ENCODE measurements at places on chromosomes 13 and 19.
A peak's percentile ranks its signal among the peaks of the same experiment; 100 is the strongest.

GRCh38 chr19:13398780-13399726 lies 107.2 kb downstream of the CACNA1A start:
- DNase-seq, result no peak

DNA sequence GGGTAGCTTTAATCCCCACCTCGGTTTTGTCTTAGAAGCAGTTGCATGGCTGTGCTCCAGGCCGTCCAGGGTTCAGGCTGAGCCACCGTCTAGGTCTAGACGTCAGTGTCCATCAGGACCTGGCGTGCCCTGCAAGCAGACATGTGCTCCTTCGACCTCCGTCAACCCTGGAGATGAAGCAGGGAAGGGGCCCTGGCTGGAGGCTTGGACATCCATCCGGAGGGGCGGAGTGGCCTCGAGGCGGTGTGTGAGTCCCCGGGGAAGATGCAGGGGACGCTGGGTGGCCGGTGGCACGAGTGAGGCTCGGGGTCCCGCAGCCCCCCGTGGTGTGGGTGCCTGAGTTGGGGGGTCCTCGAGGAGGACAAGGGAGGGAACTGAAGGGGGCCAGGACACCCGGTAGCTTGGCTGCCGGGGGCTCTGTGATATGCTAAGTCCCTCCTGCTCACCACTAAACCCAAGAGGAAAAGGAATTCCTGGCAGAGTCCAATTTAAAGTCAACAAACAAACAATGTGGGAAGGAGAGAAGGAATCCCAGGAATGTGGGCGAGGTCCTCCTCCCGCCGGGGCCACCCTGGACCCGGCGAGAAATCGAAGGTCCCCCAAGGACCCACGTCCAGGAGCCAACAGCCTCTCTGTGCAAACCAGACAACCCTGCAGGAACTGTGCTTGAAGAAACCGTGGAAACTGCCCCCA lies 14.9 kb upstream of the PTBP1 start:
- no peak for DNase-seq

DNA sequence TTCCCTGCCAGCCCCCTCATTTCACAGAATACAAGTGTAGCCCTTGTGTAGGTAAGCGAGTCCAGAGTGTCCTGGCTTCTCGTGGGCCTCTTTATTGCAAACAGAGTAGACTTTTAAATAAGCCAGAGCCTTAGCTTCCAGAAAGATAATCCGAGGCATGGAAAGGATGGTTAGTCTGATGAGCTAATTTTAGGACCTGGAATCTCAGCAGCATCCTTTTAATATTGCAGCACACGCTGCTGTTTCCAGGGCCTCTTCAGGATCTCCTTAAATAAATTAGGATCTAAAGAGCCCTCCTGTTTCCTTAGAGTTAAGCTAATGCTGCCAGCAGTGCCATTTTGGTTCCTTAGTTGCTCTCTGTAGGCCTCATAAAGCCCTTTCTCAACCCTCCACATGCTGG lies 99.2 kb downstream of the RFC3 start:
- no peak for DNase-seq

GRCh38 chr19:29672933-29673336 lies 7.7 kb downstream of the PLEKHF1 start:
- no peak for DNase-seq

GRCh38 chr13:40228496-40228895 lies 437.9 kb downstream of the FOXO1 start:
- no peak for DNase-seq

- no peak for DNase-seq
Observed at GRCh38 chr13:108924541-108924940, 295.1 kb downstream of the MYO16 start.

- no peak for DNase-seq
Observed at GRCh38 chr13:90933097-90933826, 414.2 kb upstream of the MIR17HG start.

GRCh38 chr19:40362160-40362559 lies 13.7 kb downstream of the PLD3 start:
- DNase-seq, result no peak

DNA sequence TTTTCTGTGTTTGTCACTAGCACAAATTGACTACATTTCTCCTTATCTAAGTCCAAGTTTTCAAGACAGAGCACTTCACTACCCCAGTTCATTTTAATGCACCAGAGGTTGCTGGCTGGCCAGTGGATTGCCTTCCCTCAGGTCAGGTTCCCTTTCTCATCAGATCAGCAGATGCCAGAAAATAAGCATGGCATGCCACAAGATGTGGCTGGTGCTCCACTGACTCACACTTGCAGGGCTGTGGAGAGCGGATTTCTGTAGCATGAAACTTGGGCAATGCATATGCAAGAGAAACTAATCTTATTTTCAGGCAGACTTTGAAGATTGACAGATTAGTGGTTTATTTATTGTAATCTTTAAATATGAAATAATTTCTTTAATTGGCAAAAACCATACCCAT lies 79.5 kb downstream of the RUBCNL start:
- DNase-seq, result no peak

- DNase-seq, result no peak
Observed at GRCh38 chr19:14683439-14683838, 6.4 kb upstream of the ZNF333 start.

- DNase-seq, result no peak
Observed at GRCh38 chr13:94708031-94708859, 4.1 kb downstream of the SOX21 start.

GRCh38 chr13:94827566-94827965 lies 115.2 kb upstream of the SOX21 start:
- no peak for DNase-seq

- DNase-seq, result no peak
Observed at GRCh38 chr19:45527731-45528130, 20.5 kb downstream of the VASP start.

GRCh38 chr13:34765446-34766180 lies 176.5 kb upstream of the NBEA start:
- DNase-seq, result no peak

GRCh38 chr19:31943191-31943661 lies 402.2 kb upstream of the ZNF507 start:
- DNase-seq, result no peak

DNA sequence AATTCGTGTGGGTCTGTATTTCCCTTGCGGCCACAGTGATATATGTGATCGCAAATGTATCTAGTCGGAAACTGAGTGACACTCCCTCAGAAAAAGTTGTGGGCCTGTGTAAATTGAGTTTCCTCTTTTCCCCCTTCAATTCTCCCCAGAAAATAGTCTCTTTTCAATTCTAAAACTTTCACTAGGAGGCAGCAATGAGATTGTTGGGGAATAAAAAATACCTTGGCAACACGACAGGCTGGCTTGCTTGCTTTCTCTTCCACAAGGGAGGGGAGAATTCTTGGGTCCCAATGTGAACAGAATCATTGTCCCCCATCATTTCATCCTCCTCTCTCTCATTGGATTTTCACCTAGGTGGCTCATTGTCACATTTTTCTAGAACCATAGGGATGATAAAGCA lies 3.7 kb upstream of the SOX21 start:
- DNase-seq, result no peak

GRCh38 chr19:19064811-19065745 lies 1.3 kb downstream of the SLC25A42 start:
- DNase-seq, result no peak

DNA sequence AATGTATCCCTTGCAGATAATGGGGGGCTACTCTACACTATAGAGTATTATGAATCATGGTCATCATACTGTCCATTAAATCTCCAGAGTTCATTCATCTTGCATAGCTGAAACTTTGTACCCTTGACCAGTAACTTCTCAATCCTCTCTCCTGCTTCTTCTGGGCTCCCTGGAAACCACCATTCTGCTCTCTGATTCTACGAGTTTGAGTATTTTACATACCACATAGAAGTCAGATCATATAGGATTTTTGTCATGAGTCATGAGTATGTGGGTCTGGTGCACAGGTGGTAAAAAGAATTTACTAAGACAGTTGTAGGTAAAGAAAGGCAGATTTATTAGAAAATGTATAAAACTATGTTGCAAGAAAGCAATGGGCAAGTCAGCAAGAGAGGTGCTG lies 41.9 kb downstream of the WTIP start:
- DNase-seq, result no peak

DNA sequence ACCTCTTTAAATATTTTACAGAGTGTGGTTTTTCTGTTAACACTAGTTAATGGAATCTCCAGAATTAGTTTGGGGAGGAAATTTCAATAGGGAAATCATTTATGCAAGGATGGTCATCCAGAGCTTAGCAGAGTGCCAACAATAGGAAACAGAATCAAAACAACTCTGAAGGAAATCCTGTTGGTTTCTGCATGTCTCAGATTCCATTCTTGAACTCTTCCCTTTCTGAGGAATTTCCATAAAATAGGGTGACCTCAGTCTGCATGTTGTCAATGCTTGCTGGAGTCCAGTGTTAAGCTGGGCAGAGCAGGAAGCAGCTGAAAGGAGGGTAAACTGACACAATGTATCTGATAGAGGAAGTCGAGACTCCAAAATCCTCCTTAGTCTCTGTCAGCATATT lies 16.9 kb downstream of the CBY2 start:
- DNase-seq, result no peak

DNA sequence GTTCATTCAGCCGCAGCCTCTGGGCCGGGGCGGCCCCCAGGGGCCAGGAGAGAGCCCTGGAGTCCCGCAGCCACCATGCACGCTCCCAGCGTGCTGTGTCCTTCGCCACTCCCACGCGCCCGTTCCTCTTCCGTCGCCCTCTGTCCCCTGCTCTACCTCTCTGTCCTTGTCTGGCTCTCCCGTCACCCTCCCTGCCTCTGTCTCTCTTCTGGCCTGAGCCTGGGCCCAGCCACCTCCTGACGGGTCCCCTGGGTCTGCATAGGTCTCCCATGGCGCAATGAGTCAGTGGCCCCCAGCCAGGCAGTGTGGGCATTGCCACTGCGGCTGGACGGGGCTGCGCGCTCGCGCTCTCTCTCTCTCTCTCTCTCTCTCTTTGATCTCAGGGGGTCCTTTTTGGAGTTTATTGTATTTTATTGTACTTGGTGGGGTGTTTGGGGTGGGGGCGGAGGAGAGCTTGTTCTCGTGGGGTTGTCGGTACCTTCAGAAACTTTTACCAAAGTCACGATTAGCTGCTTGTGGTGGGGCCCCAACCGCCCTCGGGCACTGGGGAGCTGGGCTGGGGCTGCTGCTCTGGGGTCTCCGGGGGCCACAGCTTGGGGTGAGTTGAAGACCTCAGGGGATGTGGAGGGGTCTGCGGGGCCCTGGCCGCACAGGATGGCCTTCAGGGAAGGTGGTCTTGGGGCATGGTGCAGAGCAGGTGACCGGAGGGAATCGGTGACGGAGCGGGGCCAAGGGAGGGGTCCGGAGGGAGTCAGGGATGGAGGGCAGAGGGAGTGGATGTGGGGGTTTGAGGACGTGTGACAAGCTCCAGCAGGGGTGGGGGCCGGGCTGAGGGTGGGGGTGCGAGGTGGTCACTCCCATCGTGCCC lies 1.7 kb upstream of the TGFBR3L start:
- no peak for DNase-seq

GRCh38 chr19:53254411-53255341 lies at the start of gene ZNF677:
TSS of gene ZNF677 (minus strand) at chr19:53254873. CDS start at chr19:53251550, 3,323 bp downstream.
- DNase-seq, result peak; percentile 65

GRCh38 chr19:45428384-45429231 lies 4.9 kb upstream of the ERCC1 start:
- DNase-seq, result no peak

DNA sequence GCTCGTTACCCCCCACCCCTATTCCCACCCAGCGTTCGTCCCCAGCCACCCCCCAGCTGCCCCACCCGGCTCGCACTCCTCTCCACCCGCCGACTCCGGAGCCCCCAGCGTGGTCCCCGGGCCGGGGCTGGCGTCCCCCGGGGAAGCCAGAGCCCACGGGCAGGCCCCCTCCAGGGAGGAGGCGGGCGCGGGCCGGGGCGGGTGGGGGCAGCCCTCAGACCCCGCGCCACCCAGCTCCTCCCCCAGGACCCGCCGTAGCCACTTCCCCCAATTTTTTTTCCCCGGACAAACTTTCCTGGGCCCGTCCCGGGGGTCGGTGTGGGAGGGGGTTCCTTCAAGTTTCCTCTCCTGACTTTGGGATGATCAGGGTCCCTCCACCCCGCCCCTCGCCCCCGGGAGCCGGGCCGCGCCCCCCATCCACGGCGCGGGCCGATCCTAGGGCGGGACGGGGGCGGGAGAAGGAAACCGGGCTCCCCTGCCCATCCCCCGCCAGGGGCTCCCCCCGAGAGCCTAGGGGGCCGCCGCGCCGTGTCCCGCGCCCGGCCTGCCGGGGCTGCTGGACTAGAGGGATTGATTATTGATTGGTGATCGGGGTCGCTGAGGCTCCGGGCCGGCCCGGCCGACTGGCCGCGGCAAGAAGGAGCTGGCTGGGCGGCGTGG lies 927 bp upstream of the TSHZ3 start:
- no peak for DNase-seq

DNA sequence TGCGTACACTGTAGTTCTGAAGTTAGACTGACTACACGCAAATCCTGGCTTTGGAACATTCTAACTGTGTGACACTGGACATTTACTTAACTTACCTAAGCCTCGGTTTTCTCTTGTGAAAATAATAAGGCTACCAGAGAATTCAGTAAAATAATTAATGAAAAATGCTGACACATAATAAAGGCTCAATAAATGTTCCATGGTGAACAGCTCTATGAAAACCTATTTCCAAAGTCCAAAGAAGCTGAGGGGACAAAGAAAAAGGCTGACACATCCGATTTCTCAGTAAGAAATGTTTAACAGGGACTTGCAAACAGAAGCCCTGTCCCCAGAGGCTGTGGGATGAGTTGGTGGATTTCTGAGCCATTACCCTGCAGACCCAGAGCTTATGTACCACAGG lies 139.7 kb upstream of the GJB6 start:
- no peak for DNase-seq

- DNase-seq, result no peak
Observed at GRCh38 chr13:82654861-82655855, 1227.1 kb downstream of the SLITRK1 start.
